Activated B cell treated with CpG ODN at 0.5 μM for 24 hours (primary cell): ENCODE measurements at places on chromosomes 1 and 21. TPM values are rescaled to one million over a fixed set of nuclear protein-coding genes. Genes with fewer than 3 reads are reported as not detected.

DNA sequence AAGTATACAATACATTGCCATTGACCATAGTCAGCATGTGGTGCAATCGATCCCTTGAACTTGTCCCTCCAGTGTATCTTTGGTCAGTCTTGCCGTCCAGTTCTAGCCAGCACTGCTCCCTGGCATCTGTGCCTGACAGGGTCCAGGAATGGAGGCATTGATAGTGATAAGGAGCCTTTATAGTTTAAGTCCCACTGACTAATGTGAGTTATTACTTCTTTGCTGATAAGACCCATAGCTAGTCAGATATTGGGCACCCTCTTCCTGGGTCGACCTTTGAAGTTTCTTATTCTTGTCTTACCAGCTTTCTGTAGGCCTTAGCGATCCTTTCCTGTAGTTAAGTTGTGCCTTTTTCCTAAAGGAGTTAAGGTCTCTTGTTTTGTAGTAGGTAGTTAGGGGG, 13.0 kb downstream of the UCK2 start:
- no peak for DNase-seq

DNA sequence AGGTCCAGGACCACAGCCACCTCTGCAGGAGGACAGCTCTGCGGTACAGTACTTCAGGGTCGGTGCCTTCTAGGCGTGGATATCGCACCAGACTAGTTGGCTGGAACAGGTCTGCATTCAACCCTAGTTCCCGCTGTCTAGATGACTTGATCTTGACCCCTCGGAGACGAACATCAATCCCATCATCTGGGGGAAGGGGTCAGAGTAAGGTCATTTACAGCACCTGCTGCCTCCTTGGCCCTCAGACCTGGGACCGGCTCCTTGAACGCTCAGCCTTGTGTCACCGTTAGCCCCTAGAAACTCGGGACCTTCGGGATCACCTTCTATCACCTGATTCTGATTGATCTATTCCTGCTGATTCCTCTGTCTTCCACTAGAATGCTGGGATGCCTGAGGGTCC, 2.6 kb downstream of the HECTD3 start:
- no peak for DNase-seq

IQGAP3 gene
- 0.22 and 0.29 TPM in 2 replicates for total RNA-seq

DNA sequence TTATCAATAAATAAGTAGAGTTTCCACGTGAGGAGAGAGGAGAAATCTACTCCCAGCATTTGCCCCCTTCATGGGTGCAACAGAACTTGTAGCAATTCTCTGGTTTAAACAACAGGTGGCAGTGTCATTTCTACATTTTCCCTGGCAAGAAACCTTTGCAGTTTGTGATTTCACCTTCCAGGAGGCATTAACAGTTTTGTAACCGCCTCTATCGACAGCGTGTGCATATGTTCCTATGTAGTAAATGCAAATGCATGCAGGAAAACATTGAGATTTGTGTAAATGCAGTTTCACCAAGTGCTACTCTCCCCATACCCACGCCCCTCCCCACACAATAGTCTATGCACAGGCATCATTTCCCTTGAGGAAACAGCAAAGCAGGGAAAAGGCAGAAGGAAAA, 494.7 kb downstream of the SMYD3 start:
- DNase-seq = no peak

GRCh38 chr1:185938396-185938795, 204.2 kb downstream of the HMCN1 start:
- no peak for DNase-seq

KCNJ9 gene
- total RNA-seq = not detected in 2 replicates

INAVA gene
- total RNA-seq = 0.44 and 0.46 TPM in 2 replicates

POTED gene
- not detected in 2 replicates for total RNA-seq

DNA sequence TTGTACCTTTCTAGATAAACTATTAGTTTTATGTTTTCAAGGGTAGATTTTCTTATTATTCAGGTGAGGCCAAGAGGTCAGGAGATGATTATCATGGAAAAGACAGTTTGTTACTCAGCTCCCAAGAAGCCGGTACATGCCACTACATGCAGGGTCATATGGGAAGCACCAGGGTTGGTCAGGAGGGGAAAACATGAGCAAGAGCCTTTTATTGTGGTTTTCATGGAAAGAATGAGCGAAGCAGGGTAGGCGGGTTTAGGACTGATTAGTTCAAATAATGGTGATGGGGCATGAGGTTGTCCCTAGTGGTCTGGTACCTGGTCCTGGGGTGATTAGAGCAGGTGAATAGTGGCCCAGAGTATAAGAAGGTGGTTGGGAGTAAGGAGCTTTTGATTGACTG, 189.9 kb downstream of the APP start:
- no peak for DNase-seq

DNASE2B gene
- total RNA-seq = not detected in 2 replicates
